ENCODE measurements at places on chromosomes 1 and 21.

GRCh38 chr1:4973341-4973740 is 318.9 kb downstream of the AJAP1 start:
- DNase-seq: no peak

- no peak for DNase-seq
Measured at GRCh38 chr1:232432313-232432712, 197.6 kb downstream of the SIPA1L2 start.

DNA sequence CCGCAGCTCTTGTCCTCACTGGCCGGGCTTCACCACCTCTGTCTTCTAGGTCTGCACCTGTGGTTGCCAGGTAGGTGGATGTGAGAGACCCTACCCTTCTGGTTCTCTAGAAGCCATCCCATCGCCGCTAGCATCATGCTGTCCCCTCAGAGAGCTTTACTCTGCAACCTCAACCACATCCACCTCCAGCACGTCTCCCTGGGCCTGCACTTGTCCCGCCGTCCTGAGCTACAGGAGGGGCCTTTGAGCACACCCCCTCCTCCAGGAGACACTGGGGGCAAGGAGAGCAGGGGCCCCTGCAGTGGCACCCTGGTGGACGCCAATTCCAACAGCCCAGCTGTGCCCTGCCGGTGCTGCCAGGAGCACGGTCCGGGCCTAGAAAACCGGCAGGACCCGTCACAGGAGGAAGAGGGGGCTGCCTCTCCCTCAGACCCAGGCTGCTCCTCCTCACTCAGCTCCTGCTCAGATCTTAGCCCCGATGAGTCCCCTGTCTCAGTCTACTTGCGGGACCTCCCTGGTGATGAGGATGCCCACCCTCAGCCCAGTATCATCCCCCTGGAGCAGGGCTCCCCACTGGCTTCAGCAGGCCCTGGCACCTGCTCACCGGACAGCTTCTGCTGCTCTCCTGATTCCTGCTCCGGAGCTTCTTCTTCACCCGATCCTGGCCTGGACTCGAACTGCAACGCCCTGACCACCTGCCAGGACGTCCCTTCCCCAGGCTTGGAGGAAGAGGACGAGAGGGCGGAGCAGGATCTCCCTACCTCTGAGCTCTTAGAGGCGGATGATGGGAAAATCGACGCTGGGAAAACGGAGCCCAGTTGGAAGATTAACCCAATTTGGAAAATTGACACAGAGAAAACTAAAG is 1.2 kb downstream of the RUSC1 start:
- DNase-seq: no peak

DNA sequence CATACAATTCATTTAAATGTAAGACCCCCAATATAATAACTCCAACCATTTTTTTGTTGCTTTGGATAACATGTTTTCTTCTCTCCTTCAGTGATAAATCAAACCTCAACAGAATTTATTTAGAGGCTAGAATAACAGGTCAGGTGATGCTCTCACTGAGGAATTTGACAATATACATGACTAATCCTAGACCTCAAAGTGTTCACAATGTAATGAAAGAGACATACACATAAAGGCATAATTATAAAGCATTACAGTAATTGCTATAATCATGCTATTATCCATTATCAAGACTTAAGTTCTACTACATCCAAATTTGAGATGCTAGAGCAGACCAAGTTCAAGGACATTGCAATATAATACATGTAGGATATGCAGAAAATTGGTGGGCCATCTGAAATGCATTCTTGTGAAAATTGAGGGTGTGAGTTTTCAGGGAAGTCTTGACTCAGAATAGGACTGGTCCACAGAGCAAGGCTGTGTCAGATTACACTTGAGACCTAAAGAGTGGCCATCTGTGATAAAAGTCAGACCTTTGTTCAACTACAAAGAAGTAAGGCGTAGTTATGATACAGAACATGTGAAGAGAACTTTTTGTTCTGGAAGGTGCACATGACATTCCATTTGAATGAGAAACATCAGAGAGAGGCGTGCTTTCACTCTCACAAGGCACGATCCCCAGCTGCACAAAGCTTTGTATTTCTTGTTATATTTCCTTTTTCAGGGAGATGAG is 45.5 kb downstream of the UTP25 start:
- no peak for DNase-seq

GRCh38 chr1:3249631-3250501 is 180.9 kb downstream of the PRDM16 start:
- DNase-seq: no peak

GRCh38 chr21:26739189-26739588 is 106.0 kb downstream of the ADAMTS1 start:
- DNase-seq: no peak

DNA sequence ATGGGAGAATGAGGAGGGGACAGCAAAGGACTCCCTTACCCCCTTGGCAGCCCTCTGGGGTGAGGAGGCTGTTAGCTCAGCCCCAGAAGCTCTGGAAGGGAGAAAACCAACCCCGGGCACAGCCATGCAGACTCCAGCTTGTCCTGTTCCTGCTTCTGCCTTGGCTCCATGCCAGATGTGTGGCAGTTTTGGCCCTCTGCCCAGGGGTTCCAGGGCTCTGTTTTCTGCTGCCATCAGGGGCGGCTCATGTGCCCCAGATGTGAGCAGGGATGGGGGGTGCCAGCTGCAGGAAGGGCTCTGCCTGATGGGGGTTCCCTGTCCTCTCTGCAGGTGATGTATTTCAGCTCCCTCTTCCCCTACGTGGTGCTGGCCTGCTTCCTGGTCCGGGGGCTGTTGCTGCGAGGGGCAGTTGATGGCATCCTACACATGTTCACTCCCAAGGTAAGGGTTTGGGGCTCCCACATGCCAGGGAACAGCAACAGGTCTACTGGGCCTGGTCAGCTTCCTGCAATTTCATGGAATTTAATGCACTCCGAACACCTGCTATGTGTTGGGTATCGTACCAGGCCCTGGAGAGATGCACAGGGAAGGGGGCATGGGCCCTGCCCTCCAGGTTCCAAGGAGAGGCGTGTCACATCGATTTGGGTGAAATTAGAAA is 26.1 kb downstream of the SLC6A17 start:
- DNase-seq: no peak

- DNase-seq: no peak
Measured at GRCh38 chr1:56686169-56686568, 41.1 kb downstream of the PRKAA2 start.

- DNase-seq: no peak
Measured at GRCh38 chr1:210755991-210756659, 377.8 kb downstream of the KCNH1 start.

GRCh38 chr1:207282496-207283380 is 38.7 kb upstream of the CD55 start:
- no peak for DNase-seq

GRCh38 chr1:227548119-227548397 is 15.3 kb upstream of the ZNF678 start:
- DNase-seq: no peak

- no peak for DNase-seq
Measured at GRCh38 chr1:6235296-6235677, 477 bp downstream of the ICMT start.

GRCh38 chr1:67597336-67597735 is 87.7 kb upstream of the GADD45A start:
- no peak for DNase-seq
